Fibroblast of skin of right quadriceps (primary cell): ENCODE measurements at places on chromosomes 6 and 20.

- DNase-seq, result no peak
Measured at GRCh38 chr6:89269981-89270380, 45.1 kb downstream of the GABRR2 start.

DNA sequence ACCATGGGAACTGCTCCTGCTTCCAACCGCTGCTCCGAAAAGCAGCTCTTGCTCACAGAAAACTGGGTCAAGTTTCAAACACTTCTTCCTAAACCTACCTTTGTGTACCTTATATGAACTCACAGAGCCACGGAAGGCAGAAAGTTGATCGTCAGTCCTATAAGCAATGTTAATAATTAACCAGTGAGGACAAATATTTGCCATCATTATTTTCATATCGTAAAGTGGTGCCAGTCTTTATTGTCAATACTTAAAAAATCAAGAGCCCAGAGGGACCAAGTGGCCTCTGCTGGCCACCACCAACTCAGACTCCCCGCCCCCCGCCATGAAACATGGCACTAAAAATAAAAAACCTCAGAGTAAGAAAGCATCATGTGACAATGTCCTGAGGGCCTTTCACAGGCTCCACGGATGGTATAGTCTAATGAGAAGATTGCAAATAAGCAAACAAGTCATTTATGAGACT, 9.1 kb upstream of the PBOV1 start:
- no peak for DNase-seq

DNA sequence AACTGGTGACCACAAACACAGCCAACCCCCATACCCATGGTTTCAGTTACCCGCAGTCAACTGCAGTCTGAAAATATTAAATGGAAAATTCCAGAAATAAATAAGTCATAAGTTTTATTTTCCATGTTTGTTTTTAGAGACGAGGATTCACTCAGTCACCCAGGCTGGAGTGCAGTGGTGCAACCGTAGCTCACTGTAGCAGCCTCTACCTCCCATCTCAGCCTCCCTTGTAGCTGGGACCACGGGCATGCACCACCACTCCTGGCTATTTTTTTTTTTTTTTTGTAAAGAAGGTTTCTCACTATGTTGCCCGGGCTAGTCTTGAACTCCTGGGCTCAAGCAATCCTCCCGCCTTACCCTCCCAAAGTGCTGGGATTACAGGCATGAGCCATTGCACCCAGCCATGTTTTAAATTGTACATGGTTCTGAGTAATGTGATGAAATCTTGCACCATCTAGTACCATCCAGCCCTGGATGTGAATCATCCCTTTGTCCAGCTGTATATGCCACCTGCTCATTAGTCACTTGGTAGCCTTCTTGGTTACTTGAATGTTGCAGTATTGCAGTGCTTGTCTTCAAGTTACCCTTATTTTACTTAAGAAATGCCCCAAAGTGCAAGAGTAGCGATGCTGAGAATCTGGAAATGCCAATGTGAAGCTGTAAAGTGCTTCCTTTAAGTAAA, 14.5 kb downstream of the CSNK2A1 start:
- peak; percentile 67 for DNase-seq

DNA sequence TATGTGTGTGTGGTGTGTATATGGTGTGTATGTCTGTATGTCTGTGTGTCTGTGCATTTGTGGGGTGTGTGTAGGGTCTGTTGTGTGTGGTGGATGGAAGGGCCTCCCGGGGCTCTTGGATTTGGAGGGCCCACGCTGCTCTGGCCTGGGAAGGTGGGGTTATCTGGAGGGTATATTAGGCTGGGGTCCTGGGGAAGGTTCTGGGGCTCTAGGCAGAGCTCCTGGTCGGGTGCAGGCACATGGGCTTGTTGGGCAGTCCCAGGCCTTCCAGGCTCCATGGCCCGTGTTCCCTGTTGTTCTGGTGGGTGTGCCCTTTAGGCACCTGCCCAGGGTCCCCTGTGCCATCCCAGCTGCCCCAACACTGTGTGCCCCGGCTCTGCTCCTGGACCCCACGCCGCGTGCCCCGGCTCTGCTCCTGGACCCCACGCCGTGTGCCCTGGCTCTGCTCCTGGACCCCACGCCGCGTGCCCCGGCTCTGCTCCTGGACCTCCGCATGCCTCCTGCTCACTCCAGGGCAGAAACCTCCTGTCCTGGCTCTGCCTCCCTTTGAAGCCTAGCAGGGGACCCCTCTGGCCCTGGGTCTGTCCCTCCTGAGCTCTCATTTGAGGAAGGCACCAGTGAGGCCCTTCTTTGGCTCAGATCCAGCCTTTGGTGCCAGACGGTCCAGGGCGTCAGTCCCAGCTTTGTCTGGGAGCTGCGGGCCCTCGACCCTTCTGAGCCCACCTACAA, 10.2 kb upstream of the MYT1 start:
- no peak for DNase-seq

GRCh38 chr6:81751388-81752083, 945 bp downstream of the TENT5A start:
- DNase-seq, result no peak

DNA sequence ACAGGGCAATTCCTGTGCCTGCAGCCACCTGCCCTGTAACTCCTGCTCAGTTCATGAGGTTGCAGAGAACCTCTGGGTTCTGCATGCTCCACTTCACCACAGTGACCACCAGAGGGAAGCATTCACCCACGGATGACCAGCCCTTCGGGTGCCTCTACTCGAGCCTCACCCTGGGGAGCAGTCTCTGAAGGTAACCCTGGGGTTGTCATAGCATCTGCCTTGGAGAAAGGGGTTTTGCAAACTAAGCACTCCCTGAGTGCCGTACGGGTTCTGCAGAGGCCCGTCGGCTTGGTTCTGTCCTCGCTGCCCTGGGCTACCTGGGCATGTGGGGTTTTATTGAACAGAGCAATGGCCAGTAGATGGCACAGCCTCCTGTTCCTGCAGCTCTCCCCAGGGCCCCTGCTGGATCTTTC, 10.2 kb upstream of the CST5 start:
- peak; percentile 23 for DNase-seq

GRCh38 chr6:110566346-110567125, 90.1 kb upstream of the SLC22A16 start:
- no peak for DNase-seq

- no peak for DNase-seq
Measured at GRCh38 chr6:126574301-126574700, 234.4 kb downstream of the CENPW start.

DNA sequence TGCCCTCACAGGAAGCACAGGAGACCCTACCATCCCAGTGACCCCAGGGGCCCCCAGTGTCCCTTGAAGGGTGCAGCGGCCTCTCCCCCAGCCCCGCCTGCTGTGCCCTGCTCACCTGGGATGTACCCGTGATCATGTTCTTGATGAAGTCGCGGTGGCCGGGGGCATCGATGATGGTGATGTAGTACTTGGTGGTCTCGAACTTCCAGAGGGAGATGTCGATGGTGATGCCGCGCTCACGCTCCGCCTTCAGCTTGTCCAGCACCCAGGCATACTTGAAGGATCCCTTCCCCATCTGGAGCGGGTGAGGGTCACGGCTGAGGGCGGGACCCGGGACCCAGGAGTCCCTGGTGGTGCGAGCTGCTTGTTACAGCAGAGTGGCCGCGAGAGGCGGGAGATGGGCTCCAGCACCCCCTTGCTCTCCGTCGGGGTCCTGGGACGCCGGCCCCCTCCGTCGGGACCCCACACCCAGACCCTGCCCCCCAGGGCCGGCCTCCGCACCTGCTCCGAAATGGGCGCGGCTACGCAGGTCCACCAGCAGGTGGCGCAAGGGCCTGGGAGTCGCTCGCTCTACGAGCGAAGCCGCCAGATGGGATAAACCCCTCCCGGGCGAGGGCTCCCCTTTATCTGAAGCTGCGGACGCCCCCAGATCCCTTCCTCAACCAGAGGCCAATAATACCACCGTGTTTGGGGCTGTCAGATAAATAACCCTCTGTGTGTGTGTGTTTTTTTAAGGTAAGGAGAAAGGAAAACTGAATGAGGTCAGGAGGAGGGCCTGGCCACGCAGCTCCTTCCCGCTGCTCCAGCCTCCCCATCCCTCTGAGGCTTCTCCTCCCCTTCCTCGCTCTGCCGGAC, 2.9 kb downstream of the EEF1A2 start:
- DNase-seq, result peak; percentile 28

DNA sequence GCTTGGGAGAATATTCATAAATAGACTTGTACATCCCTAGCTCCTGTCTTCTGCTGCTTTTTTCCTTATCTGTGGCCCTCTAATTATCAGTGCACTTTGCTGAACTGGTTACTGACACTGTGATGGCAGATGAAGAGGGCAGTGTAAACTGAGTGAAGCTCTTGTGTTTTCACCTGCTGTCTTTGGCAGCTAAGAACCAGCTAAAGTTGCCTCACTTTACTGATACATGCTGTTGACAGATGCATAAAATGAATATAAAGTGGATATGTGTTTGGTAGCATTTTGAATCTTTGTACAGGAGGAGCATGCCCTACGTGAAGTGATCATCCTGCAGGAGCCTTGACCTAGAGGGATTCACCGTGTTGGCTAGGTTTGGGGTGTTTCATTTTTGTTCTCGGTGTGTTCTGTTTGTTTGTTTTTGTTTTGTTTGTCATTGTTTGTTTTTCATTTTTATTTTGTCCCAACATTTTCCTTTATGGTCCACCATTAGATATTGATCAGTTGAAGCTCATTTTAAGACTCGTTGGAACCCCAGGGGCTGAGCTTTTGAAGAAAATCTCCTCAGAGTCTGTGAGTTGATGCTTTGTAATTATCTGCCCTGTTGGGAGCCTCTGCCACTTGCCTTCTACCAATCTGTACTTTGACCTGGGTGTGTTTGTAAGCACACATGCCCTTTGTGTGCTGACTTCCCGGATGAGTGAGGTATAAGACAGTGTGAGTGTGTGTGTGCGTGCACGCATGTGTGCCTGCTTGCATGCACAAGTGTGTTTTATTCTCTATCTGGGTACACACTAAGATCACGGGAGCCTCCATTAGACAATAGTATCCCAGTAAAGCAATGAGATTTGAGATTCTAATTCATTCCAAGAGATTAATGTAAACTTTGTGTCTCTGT, 34.6 kb upstream of the MAPK13 start:
- DNase-seq, result no peak
